SJSA1 (cell line): ENCODE measurements at places on chromosomes 1 and 21.

DNA sequence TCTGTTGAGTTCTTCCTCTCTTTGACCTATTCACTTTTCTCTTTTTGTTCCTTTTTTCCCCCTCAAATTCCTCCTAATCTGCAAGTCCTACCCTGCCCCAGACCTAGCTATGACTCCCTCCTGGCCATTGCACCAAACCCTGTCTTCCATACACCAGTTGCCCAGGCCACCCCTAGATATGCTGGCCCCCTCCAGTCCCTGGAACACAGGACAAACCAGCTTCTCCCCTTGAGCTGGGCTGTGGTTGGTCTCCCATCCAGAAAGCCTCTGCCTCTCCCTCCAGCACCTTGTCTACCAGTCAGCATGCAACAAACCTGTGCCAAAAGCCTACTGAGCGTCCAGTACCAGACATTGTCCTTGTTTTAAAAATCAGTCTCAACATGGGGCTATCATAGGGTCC lies 59.4 kb downstream of the ELK4 start:
- DNase-seq: no peak

DNA sequence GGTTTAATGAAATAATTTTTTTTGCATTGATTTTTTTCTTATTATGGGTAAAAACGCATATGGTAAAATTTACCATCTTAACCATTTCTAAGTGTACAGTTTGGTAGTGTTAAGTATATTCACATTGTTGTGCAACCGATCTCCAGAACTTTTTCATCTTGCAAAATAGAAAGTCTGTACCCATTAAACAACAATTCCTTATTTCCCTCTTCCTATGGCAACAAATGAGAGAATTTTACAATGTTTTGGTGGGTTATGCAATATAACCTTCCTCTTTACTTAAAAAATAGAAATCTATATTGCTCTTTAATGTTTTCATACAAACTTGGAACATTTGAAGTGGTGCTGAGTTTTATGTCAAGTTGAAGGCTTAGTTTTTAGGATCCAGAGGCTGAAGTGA lies 26.6 kb downstream of the MAP3K7CL start:
- no peak for DNase-seq

DNA sequence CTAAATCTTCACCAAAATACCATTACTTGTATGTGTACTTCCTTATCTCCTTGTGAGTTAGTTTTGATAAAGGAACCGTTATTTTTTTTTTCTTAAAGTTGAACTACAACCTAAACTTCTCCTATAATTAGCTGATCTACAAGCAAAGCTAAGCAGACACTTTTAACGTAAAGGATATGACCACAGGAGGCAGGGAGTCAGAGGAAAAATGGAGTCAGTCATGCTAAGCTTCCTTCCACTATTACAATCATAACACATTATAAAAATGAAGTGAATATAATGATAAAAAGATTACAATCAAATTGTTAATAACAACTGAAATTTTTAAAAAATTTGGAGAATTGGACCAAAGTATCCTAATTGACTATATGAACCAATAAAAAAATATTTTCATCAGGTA lies 892.6 kb downstream of the KCNT2 start:
- DNase-seq: no peak

DNA sequence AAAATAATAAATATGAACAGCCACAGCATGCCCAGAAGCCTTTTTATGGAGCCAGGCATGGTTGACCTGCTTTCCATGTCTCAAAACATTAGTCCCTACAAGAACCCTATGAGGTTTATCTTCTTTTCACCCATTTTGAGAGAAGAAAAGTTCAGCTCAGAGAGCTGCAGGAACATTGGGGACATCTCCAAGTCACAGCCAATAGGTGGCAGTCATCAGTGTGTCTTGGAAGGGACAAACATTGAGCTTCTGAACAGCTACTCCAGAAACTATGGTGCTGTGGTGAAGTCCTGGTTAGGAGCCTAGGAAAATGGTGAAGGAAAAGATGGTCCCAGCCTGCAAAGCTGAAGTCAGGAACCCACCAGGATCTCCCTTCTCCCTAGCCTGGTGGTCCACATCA lies 73.6 kb downstream of the JMJD4 start:
- no peak for DNase-seq

GRCh38 chr1:85214654-85215053 lies 13.8 kb upstream of the SYDE2 start:
- DNase-seq: no peak

DNA sequence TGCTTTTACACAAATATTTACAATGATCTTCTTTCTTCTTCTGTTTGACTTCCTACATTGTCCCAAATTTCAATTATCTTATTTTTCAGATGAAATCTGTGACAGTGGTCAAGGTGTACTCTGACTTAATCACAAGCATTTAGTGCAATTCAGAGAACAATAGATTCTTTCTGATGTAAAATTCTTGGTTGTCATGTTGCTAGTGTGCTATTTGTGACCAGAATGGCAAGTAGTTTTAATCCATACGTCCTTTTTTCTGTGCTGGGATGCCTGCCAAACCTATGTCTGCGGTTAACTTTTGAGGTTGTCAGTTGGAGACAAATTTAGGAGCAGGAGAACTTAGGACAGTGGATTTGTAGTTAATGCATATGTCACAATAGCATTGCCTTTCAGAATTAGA lies 31.0 kb downstream of the NCAM2 start:
- no peak for DNase-seq

- DNase-seq: no peak
Observed at GRCh38 chr1:200837931-200838571, 34.7 kb upstream of the GPR25 start.

DNA sequence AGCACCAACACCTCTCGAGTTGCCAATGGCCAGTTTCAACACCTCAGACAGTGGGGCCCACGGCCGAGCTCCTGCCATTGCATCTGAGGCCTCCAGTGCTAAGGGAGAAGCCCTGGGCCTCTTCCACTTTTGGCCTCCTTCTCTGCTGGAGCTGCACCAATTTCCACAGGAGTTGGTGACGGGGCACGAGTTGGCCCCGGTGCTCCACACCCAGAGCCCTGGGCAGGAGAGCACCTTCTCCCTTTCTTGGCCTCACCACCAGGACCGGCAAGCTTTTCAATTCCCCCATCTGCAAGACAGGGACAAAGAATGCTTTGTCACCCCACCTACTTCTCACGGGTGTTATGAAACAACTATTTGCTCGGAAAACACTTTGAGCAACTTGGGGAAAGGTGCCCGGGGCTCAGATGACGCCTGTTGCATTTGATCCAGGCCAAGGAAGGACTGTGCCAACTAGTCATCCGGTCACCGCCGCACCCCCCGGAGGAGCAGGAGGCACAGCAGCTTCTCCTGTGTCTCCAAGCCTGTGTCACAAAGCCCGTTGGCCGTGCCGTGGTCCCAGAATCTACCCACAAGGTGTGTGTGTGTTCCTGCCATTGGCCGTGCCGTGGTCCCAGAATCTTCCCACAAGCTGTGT lies 55.2 kb downstream of the TOMM20 start:
- no peak for DNase-seq

GRCh38 chr1:75083223-75083622 lies 51.0 kb upstream of the LHX8 start:
- DNase-seq: peak; percentile 27

GRCh38 chr1:50566405-50566804 lies 143.2 kb upstream of the DMRTA2 start:
- no peak for DNase-seq

DNA sequence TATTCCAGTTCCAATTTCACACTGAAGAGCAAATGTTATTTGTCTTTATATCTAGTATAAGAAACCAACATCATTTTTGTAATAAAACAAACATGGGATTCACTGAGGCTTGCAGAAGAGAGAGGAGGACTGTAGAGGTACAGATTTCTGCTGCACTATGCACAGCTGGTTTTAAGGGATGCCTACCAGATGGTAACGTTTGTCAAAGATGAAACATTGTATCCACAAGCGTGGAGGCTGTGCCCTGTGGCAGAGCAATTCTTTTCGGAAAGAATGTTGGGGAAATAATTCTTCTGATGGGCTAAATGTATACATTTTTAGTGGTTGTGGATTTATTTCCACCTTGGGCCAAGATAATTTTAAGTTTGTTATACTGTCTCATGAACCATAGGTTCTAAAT lies 272.4 kb downstream of the DUSP10 start:
- DNase-seq: no peak

GRCh38 chr1:156616463-156616862 lies 2.8 kb upstream of the HAPLN2 start:
- peak; percentile 37 for DNase-seq

DNA sequence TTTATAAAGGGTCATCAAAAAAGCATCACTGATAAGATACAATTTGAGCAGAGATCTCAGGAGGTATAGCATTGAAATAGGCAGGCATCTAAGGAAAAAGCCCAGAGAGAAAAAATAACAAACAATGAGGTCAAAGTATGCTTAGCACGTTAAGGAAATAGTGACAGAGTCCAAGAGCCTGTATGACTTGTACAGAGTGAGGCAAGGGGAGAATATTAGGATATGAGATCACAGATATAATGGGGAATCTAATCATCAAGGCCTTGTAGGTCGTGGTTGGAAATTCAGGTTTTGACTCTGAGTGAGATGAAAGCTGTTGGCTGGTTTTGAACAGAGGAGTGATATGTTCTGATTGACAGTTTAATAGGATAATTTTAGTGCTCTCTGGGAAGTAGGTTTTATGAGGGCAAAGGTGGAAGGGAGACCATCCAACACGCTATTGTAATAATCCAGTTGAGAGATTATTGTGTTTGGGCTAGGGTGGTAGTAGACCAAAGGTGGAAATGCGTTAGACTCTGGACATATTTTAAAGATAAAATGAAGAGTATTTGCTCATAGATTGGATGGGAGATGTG lies 644.6 kb upstream of the TMPRSS15 start:
- no peak for DNase-seq

DNA sequence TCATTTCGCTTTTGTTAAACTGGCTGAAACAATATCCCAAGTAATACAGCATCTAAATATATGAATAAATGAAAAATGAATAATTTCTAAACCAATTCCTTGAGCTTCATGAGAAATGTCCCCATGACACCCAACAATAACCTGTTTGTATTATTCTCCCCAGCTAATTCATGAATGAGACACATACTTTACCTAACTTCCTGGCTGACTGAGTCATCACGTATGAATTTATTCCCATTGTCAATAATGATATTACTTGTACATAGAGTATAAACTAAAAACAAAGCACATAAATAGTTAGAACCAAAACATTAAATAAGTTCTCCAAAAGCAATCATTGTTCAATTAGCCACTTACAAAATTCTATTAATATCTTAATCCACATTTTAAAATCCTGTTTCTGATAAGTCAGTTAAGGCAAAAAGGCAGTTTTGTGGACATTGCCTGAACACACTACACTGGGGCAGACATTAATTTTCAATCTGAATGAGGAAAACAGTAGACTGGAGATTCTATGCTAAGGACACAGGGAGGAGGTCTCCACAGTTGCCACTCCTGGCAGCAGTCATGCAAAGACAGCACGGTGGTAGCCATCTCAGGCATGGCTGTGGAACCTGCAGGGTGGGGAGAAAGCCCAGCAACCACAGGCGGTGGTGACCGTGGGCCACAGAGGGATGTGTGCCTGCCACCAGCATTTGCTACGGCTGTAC lies 48.2 kb downstream of the SLC9C2 start:
- DNase-seq: no peak

DNA sequence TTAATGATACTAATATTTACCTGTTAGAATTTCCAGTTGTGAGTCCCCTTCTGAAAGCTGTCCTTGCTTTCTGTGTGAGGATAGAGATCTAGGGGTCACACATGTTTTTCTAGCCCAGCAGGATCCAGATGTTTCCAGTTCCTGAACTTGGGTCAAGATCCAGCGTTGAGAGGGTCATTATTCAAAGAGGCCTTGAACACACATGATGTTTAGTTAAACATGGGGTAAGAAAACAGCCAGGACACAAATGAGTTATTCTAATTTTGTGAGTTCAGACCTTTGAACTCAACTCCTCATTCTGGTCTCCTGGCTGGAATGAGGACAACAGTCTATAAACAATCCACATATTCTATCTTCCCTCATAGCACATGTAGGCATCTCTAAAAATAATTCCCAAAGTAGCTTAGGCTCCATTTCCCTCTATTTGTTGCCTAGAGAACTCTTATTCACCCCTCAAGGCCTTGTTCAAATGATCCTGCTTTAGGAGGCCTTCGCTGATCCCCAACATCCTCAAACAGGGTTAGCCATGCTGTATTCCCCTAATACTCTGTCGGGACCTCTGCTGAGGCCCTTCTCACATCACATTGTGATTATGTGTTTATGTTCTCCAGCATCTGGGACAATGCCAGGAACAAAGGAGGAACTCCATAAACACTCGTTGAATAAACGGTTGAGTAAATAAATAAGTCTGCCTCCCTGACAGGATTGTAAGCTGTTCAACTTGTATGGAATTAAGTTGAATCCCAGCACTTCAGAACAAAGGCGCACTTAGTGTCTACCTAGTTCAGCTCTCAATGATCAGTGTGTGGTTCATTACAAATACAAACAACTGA lies 15.0 kb upstream of the KCNN3 start:
- DNase-seq: peak; percentile 65

DNA sequence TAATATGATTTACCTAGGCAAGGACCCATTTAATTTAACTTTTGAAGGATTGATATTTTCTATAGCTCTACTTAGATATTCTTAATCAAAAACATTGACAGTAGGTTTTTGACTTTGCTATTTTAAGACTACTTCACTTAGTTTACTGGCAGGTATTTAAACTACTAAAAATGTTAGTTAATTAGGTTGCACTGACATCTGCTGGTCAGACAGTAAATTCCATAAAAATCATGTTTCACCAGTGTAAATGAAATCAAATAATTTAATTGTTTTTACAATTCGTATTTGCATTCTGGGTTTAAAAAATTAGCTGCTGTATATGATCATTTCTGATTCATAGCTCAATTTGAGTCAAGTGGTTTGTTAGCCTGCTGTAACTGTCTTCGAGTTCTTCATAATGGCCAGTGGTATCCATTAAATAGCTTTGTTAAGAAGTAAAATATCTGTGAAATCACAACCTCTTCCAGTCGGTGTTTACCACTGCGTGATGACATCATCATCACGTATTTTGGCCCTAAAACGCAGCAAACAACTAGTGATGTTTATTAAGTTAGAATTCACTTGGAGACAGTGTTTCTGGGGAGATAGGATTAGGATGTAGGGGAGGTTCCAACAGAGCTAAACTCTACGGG lies 26.2 kb downstream of the EXTL2 start:
- DNase-seq: peak; percentile 34

DNA sequence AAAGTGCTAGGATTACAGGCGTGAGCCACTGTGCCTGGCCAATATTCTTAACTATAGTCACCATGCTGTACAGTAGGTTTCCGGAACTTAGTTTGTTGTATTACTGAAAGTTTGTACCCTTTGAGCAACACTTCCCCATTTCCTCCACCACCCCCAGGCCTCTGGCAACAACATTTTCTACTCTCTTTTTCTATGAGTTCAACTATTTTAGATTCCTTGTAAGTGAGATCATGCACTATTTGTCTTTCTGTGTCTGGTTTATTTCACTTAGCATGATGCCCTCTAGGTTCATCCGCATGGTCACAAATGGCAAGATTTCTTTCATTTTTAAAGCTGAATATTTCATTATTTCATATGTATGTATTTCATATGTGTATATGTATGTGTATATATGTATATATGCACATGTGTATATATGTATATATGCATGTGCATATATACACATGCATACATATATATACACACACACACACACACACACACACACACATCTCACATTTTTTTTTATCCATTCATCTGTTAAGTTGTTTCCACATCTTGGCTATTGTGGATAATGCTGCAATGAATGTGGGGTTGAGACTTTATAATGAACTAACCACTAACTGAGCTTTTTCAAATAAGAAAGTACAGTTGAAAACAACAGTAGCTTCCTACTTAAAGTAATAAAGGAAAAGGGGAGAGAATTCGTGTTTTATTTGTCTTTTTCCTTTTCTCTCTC lies 256.8 kb upstream of the C1orf105 start:
- DNase-seq: no peak
